ENCODE measurements at places on chromosomes 5 and 9. TPM values are rescaled to one million over a fixed set of nuclear protein-coding genes. Genes with fewer than 3 reads are reported as not detected.

DNA sequence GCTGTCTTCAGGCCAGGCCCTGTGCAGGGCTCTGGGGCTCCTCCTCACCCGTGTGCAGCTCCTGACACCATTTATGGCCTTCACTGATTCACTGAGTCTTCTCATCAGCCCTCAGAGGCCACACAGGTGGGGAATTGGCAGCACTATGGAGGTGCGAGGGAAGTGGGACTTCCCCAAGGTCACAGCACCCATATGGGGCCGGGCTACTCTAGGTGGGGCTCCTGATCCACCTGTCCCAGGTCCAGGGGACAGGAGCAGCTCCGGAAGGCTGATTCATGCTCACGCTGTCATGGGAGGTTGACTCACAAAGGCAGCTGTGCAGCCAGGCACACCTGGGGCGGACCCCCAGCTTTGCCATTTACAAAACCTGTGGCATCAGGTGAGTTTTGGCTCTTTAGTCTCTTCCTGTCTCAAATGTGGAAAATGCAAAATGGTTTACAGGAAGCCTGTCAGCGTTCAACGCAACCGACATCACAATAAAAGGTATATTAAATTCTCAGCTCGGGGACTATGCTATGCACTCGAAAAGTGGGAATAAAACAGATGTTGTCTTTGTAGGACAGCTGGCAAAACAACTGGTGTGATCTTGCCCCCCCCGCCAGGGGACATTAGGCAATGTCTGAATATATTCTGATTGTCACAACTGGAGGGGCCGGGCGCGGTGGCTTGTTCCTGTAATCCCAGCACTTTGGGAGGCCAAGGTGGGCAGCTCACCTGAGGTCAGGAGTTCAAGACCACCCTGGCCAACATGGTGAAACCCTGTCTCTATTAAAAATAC, 15.0 kb downstream of the NAIF1 start:
- H3K4me3 ChIP-seq = no peak overlapping the region
- peaks cover 3% of the 10 kb centered on the region for H3K27me3 ChIP-seq
- DNase-seq = no peak
- H3K4me1 ChIP-seq = peaks cover 3% of the 10 kb centered on the region
- no peaks in the 10 kb centered on the region for H3K36me3 ChIP-seq
- no peak overlapping the region for H3K27ac ChIP-seq

- H3K36me3 ChIP-seq = peaks cover 2% of the 10 kb centered on the region
- H3K4me1 ChIP-seq = peaks cover 68% of the 10 kb centered on the region
- H3K27me3 ChIP-seq = no peaks in the 10 kb centered on the region
- no peak for DNase-seq
- H3K27ac ChIP-seq = no peak overlapping the region
These were observed 8.7 kb downstream of the GARIN3 start for GRCh38 chr5:157157293-157157891.

DNA sequence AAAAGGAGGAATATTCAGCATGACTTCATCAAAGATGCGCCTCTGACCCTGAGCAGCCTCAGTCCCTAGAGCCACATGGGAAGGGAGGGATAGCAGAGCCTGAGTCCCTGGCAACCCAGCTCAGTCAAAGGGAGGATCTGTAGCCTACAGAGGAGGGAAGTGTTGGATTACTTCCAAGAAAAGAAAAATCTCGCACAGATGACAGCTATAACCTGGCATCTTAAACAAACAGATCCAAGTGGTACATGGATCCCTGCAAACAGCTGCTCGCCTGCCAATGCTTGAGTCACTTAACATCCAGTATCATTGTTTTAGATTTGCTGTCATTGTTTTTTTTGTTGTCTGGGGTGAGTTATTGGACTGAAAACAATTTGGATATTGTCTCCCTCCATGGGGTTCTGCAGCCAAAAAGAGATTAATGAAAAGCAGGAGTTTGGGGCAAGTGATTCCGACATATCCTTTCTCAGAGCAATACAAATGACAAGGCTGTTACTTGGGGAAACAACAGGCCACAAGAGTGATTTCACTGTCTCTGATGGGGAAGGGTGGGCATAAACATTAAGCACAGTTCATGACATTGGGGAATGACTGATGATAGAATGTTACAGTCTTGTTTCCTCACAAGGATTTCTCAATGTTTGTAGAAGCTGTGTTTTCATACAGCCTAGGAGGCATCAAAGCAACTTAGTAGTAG, 153.5 kb upstream of the KIF2A start:
- peaks cover 20% of the 10 kb centered on the region for H3K27me3 ChIP-seq
- H3K4me1 ChIP-seq = no peaks in the 10 kb centered on the region
- no peaks in the 10 kb centered on the region for H3K36me3 ChIP-seq
- H3K27ac ChIP-seq = no peak overlapping the region
- no peak for DNase-seq

DNA sequence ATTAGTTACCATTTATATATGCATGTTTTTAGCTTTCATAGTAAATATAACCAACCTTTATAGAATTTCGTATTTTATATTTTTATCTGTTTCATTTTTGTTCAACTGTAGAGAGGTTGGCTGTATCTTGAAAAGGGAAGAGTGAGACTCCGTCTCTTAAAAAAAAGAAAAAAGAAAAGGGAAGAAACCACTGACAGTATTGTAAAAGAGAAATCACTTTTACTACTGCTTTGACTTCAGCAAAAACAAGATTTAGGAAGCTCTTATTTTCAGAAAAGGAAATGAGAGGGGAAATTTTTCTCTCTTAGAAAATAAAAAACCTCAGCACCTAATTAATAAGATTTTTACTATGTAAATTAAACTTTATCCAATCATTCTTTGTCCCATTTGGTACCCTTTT, 14.4 kb downstream of the POLK start:
- H3K36me3 ChIP-seq = peaks cover 31% of the 10 kb centered on the region
- DNase-seq = no peak
- no peaks in the 10 kb centered on the region for H3K27me3 ChIP-seq
- H3K27ac ChIP-seq = no peak overlapping the region
- no peak overlapping the region for H3K4me3 ChIP-seq

- DNase-seq = no peak
- no peak overlapping the region for H3K27ac ChIP-seq
- peaks cover 13% of the 10 kb centered on the region for H3K36me3 ChIP-seq
These were observed 37.1 kb downstream of the CAST start for GRCh38 chr5:96699186-96699820.

DNA sequence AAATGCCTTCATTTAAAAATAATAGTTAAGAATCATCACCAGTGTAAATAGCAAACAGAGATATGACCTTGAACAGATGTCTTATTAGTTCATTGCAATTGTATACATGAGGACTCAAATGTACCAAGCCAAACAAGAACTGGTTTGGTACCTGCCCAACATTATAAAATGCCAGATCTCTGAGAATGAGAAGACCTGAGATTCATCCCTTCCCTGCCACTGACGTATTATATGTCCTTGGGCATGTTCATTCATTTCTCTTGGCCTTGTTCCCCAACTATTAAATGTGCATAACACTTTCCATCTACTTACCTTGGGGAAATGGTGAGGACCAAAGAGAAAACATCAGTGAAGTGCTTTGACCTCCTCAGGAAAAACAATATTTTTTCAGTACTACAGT, 33.6 kb upstream of the ERBIN start:
- no peaks in the 10 kb centered on the region for H3K36me3 ChIP-seq
- no peak overlapping the region for H3K4me3 ChIP-seq
- no peak for DNase-seq
- peaks cover 2% of the 10 kb centered on the region for H3K27me3 ChIP-seq
- H3K27ac ChIP-seq = no peak overlapping the region

- no peak overlapping the region for H3K27ac ChIP-seq
- H3K27me3 ChIP-seq = no peaks in the 10 kb centered on the region
- no peak for DNase-seq
- H3K4me3 ChIP-seq = no peak overlapping the region
These were observed 303.7 kb upstream of the PAPPA start for GRCh38 chr9:115849679-115850412.

GRCh38 chr9:131728961-131729360, 10.9 kb downstream of the RAPGEF1 start:
- H3K4me3 ChIP-seq = peak overlapping the region; percentile 73
- no peaks in the 10 kb centered on the region for H3K27me3 ChIP-seq
- peak overlapping the region; percentile 96 for H3K27ac ChIP-seq
- peaks cover 23% of the 10 kb centered on the region for H3K36me3 ChIP-seq
- DNase-seq = peak; percentile 59

Gene HOMER1
- 2.5 TPM for total RNA-seq

Gene IFNE
- not detected for total RNA-seq

Gene FAXDC2
- total RNA-seq = not detected

Gene GABRA6
- not detected for total RNA-seq

Measured in activated CD8-positive, alpha-beta memory T cell treated with anti-CD3 and anti-CD28 coated beads, Interleukin-2, amount 10 ng/mL, durations not matched to agents 7 days and 5 days (primary cell).